CD4-positive, alpha-beta T cell treated with Interleukin-6 for 4 hours (primary cell): ENCODE measurements at places on chromosomes 3 and 15.

GRCh38 chr3:60772584-60772983, 478.7 kb downstream of the FHIT start:
- no peak for DNase-seq

- DNase-seq = no peak
Observed at GRCh38 chr3:193270451-193270850, 29.4 kb downstream of the PLAAT1 start.

DNA sequence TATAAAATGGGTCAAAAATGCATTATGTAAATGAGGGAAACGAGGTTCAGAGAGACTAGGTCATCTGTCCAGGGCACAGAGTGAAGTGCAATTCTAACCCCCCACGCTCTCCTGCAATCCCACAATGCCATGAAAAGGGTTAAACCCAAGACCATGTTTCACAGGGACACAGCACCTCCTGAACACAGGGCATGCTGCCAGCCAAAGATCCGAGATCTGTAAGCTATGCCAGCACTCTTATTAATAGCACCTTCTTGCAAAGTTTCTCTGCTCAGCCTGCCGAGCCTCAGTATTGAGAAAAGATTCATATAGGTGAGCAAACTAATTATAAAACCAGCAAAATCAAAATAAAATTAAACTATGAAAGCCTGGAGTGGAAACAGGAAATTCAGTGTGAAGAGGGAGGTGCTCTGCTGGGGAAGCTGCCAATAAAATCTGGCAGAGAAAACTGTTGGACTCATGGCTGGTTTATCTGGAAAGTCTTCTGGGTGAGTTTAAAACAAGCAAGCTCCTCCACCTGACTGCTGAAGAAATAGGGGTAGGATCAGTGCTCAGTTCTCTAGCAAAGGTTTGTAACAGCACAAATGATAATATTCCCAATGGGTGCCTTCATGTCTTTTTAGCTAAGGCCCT, 50.3 kb downstream of the LRIG1 start:
- no peak for DNase-seq

DNA sequence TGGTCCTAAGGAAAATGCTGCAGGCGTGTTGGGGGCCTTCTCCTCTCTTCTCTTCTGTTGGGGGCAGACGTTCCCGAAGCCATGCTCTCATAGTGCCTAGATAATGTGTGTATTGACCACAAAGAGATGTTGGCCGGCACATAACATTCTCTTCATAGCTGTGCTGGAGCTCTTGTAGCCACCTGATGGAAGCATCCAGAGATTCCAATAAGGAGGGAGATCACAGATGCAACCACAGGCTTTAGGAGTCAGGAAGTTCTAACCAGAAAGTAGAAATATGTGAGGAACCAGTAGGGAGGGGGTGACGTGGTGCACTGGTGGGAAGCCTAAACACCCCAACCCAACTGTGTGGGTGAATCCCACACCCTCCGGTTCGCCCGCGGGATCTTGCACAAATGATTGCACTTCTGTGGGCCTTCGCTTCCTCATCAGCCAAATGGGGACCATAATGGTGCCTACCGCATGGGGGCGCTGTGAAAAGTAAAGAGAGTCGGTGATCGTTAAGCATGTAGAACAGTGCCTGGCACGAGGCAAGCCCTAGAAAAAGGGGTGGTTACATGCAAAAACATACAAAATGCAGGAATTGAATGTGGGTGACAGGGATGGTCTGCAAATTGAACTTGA, 87.8 kb downstream of the TOP2B start:
- no peak for DNase-seq

DNA sequence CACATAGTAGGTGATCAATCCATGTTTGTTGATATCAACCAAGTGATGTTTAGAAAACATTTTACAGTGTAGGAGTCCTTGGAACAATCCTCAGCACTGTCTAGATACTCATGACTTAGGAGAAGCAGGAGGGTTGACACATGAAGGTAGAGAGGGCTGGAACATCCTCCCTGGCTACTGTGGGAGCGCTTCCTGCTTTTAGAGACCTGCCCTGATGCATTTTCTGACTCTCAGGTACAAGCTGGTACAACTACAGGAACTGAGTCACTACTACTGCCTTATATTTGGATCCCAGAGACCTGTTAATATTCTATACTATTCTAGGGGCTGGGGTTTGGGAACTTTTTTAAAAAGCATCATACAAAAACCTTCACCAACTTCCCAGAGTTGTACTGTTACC, 20.1 kb downstream of the GPR156 start:
- no peak for DNase-seq

GRCh38 chr3:116032176-116032575, 408.9 kb downstream of the GAP43 start:
- DNase-seq = no peak

- DNase-seq = no peak
Observed at GRCh38 chr3:160478338-160478737, 28.8 kb upstream of the TRIM59 start.

GRCh38 chr3:10268930-10269329, 20.7 kb downstream of the TATDN2 start:
- no peak for DNase-seq

- no peak for DNase-seq
Observed at GRCh38 chr3:184485241-184485640, 76.3 kb upstream of the EPHB3 start.

- DNase-seq = no peak
Observed at GRCh38 chr15:25724899-25725298, 138.2 kb downstream of the ATP10A start.

- DNase-seq = peak; percentile 37
Observed at GRCh38 chr15:80160570-80161156, 7.9 kb downstream of the FAH start.

DNA sequence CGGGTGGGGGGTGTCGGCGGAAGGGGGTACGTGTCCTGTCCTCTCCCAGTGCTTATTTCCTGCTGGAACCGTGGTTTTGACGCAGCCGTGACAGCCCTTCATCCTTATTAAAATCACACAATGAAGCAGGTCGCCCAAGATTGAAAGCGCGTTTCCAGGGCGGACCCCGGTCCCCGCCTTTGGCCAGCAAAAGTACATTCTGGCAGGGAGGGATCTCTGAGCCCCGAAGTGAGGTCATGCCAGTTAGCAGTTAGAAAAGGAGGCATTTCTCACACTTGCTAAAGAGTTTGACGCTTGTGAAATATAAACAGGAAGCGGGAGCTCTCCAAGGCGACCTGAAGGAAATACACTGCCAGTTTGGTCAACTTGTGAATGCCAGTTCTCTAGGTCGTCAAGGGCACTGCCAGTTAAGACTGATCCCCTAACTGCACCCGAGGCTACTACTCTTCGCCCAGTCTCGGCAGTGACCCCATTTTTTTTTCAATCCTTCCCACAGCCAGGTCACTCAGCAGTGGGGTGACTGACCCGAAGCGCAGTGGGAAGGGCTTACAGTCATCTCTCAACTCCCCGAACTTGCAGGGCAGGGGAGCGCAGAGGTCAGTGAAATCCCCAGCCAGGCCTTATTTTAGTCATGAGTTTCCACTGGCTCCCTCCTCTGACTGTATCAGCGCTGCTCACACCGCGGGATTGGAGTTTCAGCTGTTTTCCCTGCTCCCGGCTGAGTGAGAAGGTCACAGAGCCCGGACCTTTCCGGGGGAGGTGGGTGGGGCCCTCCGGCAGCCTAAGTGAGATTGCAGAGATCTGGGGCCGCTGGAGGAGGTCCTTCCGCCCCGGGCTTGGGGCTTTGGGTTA, 2.0 kb upstream of the BHLHE40 start:
- DNase-seq = peak; percentile 54

DNA sequence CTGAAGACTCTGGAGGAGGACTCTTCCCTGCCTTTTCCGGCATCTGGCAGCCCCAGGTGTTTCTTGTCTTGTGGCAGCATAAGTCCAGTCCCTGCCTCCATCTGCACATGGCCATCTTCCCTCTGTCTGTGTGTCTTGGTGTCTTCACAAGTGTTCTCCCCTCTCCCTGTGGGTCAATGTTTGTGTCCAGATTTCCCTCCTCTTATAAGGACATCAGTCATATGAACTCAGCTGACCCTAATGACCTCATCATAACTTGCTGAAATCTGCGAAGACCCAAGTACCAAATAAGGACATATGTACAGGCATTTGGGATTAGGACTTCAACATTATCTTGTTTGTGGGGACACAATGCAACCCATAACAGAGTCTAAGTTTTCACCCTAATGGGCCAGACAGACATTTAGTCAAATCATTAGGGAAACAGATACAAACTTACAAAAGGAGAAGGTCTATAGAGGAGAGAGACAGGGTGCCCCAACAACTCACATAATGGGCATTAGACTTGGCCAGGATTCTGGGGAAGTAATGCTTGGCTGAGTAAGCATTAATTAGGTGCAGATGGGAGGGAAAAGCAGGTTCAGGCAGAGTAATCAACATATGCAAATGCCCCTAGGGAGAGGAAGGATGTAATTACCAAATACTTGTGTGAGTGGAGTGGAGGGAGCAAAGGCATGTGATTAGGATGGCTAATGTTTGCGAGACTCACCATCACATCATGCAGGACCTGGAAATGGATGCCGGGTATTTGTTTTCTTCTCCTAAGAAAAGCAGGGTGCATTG, 372.8 kb upstream of the TBL1XR1 start:
- no peak for DNase-seq

DNA sequence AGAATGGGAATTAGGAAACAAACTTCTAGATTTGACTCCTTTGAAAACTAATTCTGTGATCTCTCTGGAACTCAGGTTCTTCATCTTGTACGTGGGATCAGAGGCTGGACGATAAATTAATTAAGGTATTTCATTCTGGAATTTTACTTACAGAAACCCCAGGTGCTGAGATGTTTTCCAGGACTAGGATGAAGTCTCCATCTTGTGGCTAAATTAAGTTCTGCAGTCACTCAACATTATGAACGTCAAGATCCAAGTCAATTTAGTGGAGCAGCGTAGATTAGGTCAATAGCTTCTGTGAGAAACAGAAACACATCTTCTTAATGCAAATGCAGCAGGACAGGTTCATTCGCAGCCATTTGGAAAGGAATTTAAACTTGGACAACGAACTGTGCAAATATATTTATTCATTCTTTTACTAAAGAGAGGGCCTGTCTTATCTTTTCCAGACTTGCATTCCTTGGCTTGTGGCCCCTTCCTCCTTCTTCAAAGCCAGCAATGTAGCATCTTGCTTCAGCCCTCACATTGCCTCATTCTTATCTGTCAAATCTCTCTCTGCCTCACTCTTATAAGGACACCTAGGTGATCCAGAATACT, 26.7 kb upstream of the TMC3 start:
- no peak for DNase-seq

DNA sequence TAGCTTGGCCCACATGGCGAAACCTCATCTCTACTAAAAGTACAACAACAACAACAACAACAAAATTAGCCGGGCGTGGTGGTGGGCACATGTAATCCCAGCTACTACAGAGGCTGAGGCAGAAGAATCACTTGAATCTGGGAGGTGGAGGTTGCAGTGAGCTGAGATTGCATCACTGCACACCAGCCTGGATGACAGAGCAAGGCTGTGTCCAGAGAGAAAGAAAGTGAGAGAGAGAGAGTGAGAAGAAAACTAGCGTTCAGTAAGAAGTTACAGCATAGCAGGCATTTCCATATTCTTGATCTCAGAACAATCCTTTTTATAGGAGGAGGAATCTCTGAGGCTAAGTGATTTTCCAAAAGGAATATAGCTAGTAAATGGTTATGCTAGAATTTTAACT, 1076.1 kb downstream of the AGBL1 start:
- DNase-seq = no peak

GRCh38 chr3:150300852-150301517, 107.1 kb upstream of the TSC22D2 start:
- no peak for DNase-seq

- no peak for DNase-seq
Observed at GRCh38 chr15:38263251-38263650, 10.6 kb downstream of the SPRED1 start.

DNA sequence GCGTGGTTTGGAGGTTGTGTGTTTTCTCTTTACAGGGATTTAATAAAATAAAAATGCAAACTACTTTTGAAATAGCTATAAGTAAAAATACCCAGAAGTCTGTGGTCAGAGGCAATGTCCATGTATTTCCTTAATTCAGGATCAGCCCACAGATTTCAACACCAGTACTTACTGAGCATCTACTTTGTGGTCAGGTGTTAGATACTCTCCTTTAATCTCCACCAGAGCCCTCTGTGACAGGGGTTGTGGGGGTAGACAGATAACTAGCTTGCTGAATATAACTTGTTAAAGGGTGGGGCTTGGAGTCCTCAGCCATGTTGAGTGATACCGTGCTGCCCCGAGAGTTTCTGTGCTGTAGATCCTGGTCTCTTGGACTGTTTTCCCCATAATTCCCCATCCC, 244.1 kb upstream of the NR2E3 start:
- no peak for DNase-seq

DNA sequence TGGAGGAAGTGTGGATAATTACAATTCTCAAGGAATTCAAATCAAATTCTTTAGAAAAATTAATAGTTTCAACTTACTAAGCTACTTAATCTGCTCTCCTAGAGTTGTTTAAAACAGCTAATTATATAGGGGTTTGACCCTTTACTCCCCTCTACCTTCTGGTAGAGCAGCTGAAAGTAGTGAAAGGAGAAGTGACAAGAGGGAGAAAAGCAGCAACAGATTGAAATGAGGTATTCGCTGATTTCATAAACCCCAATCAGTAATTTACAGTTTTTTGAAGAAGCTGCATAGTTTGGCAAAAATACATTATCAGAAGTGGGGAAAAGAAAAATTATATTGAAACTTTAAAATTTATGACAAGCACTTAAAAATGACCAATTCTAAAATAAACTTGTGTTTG, 52.8 kb downstream of the ZMAT3 start:
- no peak for DNase-seq

DNA sequence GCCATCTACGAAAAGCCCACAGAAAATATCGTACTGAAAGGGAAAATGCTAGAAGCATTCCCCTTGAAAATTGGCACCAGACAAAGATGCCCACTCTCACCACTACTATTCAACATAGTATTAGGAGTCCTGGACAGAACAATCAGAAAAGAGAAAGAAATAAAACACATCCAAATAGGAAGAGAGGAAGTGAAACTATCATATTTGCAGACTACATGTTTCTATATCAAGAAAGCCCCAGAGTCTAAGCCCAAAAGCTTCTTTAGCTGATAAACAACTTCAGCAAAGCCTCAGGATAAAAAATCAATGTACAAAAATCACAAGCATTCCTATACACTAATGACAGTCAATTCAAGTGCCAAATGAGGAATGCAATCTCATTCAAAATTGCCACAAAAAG, 15.6 kb downstream of the OR5K3 start:
- DNase-seq = no peak

GRCh38 chr3:56621681-56622080, 61.4 kb downstream of the TASOR start:
- no peak for DNase-seq

GRCh38 chr15:30990036-30990435, 1.4 kb downstream of the MTMR10 start:
- no peak for DNase-seq
